ENCODE measurements at places on chromosomes 6 and 20.

DNA sequence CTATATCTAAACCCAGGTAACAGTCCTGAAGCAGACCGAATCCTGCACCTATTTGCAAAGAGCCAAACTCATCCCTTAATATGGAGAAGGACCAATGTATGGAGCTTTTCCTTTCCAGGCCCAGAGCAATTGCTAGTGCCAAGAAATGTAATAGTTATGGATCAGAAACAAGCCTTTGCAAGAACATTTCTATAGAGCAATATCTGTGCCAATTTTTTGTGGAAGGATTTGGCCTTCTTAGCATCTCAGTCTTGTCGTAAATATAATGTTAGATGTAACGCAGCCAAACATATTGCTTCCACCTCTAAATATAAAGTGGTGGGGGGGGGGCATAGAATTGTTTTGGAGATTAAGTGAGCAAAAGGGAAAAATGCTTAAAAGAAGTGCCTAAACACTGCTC lies 2.7 kb downstream of the KIAA0408 start:
- no peak for DNase-seq

DNA sequence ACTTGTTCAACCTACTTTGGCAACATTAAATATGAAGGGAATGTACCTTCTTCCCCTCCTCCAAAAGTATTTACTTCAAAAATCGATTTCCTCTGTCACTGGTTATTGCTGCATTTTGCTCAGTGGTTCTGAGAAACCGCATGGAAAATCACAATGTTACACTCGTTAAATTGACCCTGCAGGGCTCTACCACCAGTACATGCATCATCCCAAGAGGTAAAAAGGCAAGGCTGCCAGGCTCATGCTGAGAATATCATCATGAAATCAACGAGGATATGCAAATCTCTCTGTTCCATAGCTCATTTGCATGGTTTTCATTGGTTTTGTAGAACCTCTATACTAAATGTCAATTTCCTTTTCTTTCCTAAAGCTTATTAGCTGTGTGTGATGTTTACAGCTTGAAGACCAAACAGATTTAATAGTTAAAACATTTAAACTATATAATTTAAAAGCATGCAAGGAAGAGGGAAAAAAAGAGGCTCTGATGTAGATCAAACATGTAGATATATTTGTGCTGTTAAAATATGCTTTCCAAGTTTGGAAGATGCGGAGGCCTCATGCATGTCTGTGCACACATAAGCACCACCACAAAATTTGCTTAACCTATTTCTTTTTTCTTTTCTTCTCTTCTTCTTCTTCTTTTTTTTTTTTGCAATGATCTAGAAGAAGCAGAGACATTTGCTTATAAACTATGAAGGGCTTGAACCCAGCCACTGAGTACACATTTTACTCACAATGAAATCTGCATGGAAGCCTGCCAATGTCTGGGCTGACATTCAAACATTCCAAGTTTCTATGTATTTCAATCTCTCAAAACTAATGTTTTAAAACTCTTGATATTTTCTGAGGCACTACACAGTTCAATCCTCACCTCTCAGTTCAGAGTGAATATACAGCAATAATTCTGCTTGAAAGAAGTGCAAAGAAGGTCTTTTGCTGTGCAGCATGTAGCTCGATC lies 194.0 kb downstream of the GMPR start:
- no peak for DNase-seq

GRCh38 chr6:45535933-45536332 lies 158.2 kb upstream of the SUPT3H start:
- DNase-seq: no peak

- no peak for DNase-seq
These were observed 25.4 kb upstream of the FAM83C start for GRCh38 chr20:35317416-35318210.

GRCh38 chr20:16005915-16006493 lies 567.2 kb downstream of the KIF16B start:
- no peak for DNase-seq

- peak; percentile 82 for DNase-seq
These were observed at the start of gene TRAM2 for GRCh38 chr6:52577022-52577777. Gene TRAM2 (minus strand): TSS chr6:52577060. CDS start chr6:52576915, 145 bp downstream.

DNA sequence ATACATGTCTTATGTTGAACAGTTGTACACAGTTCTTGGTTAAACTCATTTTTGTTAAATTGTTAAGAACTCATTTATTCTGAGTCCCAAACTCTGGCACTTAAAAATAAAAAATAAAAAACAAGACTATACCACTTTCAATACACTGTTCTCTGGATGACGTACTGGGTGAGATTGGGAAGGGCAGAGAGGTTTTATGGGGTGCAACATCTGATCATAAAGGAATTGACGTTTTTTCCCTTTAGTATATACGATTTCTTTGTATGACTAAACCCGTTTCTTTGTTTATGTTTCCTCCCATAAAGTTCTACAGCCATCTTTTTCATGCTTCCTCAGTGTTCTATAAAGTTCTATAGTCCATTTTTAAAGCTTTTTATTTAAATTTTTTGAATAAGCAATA lies 69.1 kb downstream of the TRMT11 start:
- DNase-seq: no peak

DNA sequence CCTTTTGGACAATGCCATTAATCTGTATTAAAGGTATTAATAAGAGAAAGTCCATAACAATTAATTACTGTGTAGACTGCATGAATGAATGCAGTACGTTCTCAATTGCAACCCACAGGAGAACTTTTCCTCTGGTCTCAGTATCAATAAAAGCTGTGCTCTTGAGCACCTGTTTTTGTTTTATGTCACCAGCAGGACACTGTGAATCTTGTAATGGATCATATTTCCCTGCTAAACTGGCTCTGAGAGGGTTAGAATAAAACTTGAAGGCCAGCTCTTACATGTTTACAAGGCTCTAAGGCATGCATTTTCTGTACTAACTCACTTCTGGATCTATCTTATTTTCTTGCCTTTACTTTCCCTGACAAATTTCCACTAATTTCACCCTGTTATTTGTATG lies 214.3 kb upstream of the PLN start:
- DNase-seq: no peak

- DNase-seq: no peak
These were observed 27.9 kb upstream of the TFAP2C start for GRCh38 chr20:56601166-56601565.

DNA sequence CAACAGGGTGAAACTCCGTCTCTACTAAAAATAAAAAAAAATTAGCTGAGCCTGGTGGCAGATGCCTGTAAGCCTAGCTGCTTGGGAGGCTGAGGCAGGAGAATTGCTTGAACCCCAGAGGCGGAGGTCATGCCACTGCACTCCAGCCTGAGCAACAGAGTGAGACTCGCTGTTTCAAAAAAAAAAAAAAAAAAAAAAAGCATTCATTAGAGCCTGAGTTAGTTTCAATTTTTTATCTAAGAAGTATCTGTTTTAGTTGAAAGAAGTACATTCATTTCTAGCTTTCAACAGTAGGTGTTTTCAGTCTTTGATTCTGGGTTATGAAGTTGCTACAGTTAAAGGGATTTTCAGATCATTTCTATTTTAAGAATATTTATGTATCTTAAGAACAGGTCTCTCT lies 42.2 kb downstream of the ZNF292 start:
- DNase-seq: no peak

DNA sequence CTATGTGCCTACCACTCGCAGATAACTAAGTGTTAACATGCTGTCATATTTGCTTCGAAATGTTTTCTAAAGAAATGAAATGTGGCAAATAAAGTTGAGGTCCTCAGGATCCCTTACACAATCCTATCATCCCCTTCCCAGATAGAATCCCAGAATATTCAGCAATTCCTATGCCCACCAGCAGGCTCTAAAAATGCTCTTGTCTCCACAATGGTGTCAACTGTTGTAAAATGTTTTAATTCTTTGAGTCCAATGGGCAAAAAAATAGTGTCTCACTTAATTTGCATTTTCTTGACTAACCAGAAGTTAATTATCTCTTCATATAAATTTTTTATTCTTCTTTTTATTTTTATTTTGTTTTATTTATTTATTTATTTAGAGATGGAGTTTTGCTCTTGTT lies 103.9 kb upstream of the MAP7 start:
- DNase-seq: no peak

GRCh38 chr6:53744321-53744720 lies 50.5 kb upstream of the LRRC1 start:
- DNase-seq: no peak

GRCh38 chr6:136643850-136644596 lies 93.8 kb upstream of the MAP7 start:
- peak; percentile 92 for DNase-seq

GRCh38 chr6:75167325-75167724 lies 38.5 kb downstream of the COL12A1 start:
- no peak for DNase-seq

GRCh38 chr20:32227306-32227705 lies 19.6 kb downstream of the POFUT1 start:
- no peak for DNase-seq

DNA sequence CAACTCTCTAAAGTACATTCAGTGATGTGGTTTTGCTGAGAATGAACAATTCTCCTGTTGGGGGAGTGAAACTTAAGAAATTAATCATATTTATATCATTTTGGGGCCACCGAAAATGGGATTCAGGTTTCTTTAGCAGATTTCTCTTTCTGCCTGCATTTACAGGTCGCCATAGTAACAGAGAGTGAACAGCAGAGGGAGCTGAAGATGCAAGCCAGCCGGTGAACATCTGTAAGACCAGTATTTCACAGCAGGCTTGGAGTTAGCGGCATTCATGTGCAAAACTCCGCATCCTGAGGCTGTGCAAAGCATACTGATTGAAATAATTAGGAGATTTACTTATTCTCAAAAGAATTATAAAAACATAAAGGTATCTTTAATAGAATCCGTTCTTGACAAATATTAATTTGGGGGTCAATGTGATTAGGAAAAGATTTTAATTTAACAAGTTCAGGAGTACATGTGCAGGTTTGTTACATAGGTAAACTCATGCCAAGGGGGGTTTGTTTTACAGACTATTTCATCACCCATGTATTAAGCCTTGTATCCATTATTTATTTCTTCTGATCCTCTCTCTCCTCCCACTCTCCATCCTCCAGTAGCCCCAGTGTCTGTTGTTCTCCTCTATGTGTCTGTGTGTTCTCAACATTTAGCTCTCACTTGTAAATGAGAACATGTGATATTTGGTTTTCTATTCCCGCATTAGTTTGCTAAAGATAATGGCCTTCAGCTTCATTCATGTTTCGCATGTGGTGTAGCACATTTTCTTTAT lies 17.8 kb upstream of the HSF2 start:
- no peak for DNase-seq

DNA sequence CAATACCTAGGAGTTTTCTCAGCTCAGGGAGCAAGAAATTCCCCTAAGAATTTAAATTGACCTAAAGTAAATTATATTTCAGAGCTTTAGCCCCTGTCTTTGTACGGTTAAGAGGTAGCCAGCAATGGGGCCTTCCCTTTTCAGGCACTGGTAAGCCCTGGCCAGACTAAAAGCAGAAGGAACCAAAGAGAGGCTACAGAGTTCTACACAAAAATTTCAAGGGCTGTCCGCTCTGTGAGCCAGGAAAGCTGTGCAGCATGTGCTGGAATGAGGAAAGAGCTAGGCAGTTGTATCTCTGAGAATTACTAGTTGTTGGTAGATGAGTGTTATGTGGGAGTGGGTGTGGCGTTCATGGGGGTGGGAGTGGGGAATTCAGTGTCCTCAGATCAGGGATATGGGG lies 96.3 kb upstream of the MAFB start:
- no peak for DNase-seq

- no peak for DNase-seq
These were observed 4.7 kb downstream of the SOD2 start for GRCh38 chr6:159688266-159688905.

DNA sequence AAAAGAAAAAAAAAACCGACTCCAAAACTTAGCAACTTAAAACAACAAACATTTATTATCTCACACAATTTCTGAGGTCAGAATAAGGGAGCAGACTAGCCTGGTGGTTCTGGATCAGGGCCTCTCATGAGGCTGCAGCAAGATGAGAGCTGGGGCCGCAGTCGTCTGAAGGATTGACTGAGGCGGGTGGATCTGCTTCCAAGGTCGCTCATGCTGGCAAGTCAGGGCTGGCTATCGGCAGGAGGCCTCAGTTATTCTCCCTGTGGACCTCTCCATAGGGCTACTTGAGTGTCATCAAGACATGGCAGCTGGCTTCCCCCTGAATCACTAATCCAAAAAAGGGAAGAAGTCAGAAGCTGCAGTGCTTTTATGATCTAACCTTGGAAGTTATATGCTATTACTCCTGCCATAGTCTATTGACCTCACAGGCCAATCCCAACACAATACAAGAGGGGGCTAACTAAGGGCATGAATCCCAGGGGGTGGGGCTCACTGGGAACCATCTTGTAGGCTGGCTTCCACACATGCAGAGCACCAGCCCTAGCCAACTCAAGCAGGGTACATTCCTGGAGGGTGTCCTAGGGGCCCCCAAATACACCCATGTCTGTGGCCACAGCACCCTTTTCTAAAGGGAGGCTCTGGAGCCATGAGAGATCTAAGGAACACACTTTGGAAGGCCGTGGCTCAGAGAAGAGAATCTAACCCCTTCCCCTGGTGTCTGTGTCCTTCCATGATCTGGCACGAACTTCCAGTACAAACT lies 11.3 kb downstream of the EBF4 start:
- peak; percentile 33 for DNase-seq

- no peak for DNase-seq
These were observed 35.7 kb upstream of the TFB1M start for GRCh38 chr6:155349956-155350355.

DNA sequence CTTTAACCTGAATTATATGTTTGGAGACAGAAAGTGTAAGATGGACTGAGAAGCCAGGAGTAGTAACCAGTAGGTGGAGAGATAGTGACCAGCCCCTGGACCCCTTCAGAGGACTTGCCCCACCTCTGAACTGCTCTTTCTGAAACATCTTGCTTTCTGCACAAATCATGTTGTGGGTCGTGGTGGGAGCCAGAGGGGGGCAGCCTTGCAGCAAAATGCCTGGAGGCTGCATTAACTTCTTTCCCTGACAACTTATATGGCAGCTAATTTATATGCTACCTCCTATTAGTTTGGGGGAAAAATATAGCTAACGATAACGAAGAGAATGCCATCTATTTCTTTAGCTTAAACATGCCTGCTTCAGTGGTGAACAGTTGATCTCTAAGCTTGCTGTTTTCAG lies 859.8 kb downstream of the MAFB start:
- DNase-seq: no peak

- peak; percentile 57 for DNase-seq
These were observed 7.7 kb downstream of the NPEPL1 start for GRCh38 chr20:58700121-58700821.

DNA sequence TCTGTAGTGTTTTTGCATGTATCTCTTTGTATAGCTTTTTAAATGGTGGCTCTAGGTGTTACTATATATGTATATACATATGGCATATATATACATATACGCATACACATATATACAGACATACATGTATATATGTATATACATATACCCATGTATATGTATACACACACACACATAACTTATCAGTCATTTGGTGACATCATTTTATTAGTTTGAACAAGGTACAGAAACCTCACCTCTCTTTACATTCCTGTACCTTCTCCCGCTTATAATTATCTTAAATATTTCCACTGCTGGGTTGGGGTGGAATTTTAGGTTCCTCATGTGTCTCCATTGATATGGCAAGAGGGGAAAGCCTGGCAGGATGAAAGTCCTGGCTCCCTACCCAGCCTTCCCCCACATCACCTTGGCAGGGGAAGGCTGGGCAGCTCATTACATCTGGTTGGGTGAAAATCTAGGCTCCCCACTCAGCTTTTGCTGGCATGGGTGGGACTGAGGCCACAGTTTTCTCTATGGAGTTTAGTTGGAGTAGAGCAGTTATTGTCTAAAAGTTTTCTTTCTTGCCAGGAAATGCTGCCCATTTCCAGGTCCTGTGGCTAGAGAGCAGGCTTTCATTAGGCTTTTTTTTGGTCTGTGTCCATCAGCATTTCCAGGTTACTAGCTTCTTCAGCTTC lies 7.6 kb downstream of the GLO1 start:
- no peak for DNase-seq

GRCh38 chr6:127515234-127515793 lies 3.8 kb downstream of the MTCL3 start:
- no peak for DNase-seq

All from activated CD8-positive, alpha-beta memory T cell treated with anti-CD3 and anti-CD28 coated beads, Interleukin-2, amount 50 U/mL, for 48 hours (primary cell).